Stimulated activated CD8-positive, alpha-beta memory T cell treated with anti-CD3 and anti-CD28 coated beads, Interleukin-4, amount 100 ng/mL, for 1 hour (primary cell): ENCODE measurements at places on chromosomes 4 and X.

GRCh38 chr4:70768301-70768948 lies 46.7 kb downstream of the RUFY3 start:
- no peak for DNase-seq

GRCh38 chrX:78455901-78456300 lies 128.5 kb upstream of the CYSLTR1 start:
- DNase-seq = no peak

DNA sequence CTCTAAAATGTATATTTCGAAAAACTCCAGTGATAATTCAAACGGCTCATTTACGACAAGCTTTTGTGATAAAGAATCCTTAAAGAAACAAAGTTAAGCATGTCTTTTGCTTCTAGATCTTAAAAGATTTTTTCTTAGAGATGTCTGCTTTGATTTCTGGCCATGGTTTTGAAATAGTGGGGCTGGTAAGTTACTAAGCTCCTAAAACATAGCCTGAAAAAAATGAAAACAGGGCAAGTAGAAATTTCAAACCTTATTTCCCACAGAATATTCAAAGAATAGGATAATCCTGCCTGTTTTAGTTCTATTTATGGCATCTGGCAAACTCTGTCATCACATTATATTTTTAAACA lies 318.3 kb downstream of the ARHGAP24 start:
- DNase-seq = no peak

DNA sequence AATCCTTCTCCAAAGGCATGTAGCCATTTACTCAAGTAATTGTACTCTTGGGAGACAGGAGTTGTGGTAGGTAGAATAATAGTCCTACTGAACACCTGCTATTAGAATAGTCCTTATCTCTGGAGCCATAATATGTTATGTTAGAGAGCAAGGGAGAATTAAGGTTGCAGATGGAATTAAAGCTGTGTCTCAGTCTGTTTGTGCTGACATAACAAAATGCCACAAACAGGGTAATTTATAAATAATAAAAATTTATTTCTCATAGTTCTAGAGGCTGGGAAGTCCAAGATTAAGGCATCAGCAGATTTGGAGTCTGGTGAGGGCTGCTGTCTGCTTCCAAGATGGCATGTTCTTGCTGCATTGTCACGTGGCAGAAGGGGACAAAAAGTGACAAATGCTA lies 24.2 kb upstream of the FRAS1 start:
- no peak for DNase-seq

GRCh38 chr4:87882861-87883260 lies 50.1 kb downstream of the MEPE start:
- no peak for DNase-seq

DNA sequence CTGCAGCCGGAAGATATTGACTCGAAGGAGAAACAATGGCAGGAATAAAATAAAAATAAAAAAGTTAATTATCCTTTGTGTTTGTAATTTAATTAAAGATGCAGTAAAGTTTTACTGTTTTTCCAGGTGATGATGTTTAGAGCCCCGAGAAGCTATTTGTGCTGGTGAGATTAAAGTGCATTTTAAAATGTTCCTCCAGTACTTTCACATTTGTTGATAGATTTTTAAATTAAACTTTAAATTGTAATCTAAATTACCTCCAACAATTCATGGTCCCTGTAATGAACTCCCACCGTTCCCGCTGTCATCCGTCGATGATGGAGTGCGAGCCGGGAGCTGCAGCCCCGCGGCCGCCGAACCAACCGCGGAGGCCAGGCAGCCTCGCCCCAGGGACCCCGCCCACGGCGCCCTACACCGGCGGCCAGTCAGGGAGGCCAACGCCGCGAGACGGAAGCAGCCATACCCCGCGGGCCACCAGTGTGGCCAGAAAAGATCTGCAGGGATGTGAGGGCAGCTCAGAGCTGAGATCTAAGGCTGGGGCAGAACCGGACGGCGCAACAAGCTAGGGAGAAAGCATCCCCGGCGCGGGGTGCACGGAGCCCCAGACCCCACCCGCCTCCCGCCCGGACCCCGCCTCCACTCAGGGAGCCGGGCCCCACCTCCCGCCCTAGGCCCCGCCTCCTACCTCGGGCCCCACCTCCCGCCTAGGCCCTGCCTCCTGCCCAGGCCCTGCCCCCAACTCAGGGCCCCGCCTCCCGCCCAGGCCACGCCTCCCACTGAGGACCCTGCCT lies 104.0 kb downstream of the FAM53A start:
- peak; percentile 87 for DNase-seq

DNA sequence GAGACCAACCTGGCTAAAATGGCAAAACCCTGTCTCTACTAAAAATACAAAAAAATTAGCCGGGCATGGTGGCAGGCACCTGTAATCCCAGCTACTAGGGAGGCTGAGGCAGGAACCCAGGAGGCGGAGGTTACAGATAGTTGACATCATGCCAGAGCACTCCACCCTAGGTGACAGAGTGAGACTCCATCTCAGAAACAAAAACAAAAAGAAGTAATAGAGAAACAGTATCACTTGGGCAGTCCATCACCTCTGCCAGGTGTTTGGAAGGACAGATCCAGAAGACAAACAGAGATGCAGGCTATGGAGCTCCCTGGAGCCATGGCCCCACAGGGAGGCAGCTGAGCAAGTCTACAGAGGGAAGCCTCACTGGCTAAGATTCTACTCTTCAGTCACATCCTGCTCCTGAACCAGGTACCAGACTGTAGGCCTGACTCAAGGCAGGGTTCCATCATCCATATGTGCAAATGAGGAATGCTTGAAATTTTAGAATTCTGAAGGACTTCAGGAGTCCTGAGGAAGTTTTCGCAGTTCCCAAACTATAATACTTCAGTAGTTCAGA lies 81.4 kb upstream of the CPEB2 start:
- DNase-seq = no peak

GRCh38 chr4:173508386-173509035 lies 21.5 kb downstream of the HAND2 start:
- no peak for DNase-seq

DNA sequence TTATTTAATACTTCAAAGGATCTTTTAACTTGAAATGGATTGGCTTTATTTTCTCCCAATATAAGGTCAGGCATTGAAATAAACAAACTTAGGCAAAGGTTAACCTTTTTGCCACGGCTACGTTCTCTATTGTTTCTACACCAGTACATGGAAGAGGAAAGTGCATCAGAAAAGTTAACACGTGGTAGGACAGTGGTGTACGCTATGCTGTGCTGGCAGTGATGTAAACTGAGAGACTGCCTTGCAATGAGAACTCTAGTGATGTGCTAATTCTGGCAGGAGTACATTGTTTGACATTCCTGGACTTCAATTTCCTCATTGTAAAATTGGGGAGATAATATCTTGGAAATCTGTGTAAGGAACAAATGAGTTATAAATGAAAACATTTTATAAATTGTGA lies 208.2 kb downstream of the TMA16 start:
- no peak for DNase-seq

DNA sequence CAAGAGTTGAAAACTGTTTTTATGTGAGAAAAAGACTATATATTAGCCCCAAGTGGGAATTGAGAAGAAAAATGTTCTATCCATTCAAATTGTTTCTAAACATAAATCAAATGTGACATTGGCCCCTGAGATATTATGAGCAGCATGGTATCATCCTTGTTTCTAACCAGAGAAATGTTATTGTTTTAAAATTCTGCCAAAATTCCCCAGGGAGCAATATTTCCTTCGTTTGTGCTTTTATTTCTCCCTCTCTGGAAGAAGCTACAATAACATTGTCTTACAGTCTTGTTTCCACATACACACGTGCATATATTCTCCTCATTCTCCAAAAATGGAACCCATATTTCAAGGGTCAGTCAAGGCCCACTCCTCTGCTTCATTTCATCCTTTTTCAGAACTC lies 46.7 kb downstream of the MAGEB17 start:
- no peak for DNase-seq

- DNase-seq = no peak
These were observed 89.6 kb downstream of the MXRA5 start for GRCh38 chrX:3256868-3257267.

DNA sequence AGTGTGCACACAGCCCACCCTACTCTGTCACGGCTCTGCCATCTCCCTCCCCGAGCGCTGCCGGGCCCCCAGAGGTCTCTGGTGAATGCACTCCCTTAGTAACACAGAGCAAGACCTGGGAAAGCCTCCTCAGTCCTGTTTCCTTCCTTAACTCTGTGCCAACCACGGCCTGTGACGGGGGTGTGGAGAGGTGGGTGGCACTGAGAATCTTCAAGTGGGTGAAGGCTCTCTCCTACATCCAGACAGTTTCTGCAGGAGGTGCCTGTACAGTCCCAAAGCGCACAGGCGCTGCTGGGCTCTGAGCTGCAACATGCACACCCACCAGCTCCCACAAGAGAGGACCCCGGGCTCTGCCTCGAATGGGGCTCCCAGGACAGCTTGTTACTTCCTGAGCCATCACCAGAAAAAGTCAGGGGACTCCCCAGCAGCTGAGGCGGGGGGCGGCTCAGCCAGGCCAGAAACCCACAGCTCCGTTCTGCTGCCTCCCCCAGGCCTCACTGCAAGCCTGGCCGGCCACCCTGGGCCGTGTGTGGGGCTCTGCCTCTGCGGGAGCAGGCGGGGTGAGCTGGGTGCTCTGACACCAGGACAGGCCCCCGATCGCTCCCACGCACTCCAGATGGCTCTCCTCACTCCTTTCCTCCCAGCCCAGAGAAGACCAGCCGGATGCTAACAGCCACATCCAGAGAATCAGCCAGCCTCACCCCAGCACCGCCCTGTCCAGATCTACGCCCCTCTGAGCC lies 29.7 kb downstream of the FAM53A start:
- DNase-seq = no peak

DNA sequence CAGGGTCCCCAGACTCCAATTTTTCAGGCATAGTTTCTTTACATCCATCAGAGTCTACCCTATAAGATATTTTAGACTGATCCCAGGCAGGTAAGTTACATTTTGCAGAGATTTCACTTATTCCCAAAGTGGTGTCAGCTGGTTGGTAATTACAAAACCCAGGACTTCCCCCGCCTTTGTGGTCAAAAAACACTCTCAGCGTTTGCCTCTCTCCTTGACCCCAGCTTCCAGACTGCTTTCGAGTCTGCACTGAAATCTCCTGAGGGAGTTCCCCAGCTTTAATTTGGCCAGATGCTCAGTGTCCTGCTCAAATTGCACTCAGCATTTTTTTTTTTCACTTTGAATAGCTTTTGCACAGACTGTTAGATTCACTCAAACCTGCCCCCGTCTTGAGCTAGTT lies 11.2 kb upstream of the AMOT start:
- no peak for DNase-seq

GRCh38 chr4:3280466-3280865 lies 12.4 kb upstream of the RGS12 start:
- DNase-seq = no peak

GRCh38 chr4:25524663-25525062 lies 131.0 kb upstream of the SLC34A2 start:
- no peak for DNase-seq

DNA sequence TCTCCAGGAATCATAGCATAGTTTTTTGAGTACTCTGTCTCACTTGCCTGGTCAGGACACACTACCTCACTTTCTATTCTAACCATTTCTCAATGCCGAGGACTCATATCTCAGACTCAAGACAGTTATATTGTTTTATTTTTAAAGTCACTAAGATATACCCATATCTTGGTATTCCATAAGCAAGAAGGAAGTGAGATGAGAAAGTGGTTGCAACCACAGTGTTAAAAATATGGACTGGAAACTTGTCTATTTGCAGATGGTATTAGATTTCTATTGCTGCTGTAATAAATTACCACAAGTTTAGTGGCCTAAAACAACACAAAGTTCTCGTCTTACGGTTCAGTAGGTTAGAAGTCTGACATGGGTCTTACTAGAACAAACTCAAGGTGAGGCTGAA lies 344.8 kb upstream of the MAGEB2 start:
- no peak for DNase-seq

- no peak for DNase-seq
These were observed 182.2 kb downstream of the BMPR1B start for GRCh38 chr4:94939791-94940519.

GRCh38 chr4:83542225-83542624 lies 6.3 kb downstream of the GPAT3 start:
- DNase-seq = no peak

DNA sequence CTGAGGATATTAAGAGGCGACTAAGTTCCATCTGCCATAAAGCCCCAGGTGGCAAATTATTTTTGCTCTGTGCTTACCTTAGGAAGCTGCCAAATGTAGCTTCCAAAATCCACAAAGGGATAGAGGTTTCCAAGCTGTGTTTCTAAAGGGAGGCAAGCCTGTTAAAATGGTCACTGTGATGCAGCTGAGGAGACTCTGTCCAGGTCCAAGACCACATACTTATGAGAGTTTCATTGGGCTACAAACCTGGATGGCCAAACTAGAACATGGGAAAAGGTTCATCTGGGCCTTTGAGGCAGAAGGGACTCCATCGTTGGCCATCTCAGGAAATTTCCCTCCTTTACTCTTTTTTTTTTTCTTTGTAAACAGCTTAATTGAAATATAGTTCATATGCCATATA lies 306.9 kb upstream of the FGF13 start:
- no peak for DNase-seq

DNA sequence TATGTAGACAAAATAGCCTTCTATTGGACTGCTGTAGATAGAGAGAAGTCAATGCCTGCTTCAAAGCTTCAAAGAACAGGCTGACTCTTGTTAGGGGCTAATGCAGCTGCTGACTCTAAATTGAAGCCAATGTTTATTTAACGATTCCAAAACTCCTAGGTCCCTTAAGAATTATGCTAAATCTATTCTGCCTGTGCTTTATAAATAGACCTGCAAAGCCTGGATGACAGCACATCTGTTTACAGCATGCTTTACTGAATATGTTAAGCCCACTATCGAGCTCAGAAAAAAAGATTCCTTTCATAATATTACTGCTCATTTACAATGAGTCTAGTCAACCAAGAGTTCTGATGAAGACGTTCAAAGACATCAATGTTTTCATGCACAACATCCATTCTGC lies 54.8 kb upstream of the RBMXL3 start:
- DNase-seq = no peak

DNA sequence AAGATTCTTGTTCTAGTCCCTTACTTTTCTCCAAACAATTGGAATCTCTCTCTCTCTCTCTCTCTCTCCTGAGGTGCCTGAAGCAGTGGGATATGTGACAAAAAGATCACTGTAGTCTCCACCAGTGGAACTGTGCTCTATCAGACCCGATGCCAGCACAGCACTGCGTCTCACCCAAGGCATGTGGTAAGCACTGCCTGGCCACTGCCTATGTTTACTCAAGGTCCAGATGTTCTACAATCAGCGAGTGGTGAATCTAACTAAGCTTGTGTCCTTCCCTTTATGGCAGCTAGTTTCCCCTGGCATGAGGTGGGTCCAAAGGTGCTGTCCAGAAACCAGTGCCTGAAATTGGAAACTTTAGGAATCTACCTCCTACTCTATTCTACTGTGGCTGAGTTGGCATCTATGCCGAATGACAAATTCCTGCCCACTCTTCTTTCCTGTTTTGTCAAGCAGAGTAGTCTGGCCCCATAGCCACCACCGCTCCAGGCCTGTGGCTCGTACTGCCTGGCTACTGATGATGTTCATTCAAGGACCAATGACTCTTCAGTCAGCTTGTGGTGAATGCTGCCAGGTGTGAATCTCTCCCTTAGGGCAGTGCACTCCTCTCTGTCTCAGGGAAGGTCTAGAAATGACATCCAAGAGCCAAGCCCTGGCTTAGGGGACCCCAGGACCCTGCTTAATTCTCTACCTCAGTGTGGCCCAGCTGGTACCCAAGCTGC lies 416.5 kb downstream of the TEX13C start:
- DNase-seq = no peak

- DNase-seq = no peak
These were observed 116.3 kb upstream of the NALF2 start for GRCh38 chrX:69387567-69388487.
